Nasal cavity respiratory epithelium epithelial cell of viscerocranial mucosa (primary cell): ENCODE measurements at places on chromosomes 13 and 19. TPM values are rescaled to one million over a fixed set of nuclear protein-coding genes. Genes with fewer than 3 reads are reported as not detected.

Gene ATP5F1D
- 6.5 and 28.9 TPM in 2 replicates for total RNA-seq

Gene ZNF528
- 20.8 and 39.9 TPM in 2 replicates for total RNA-seq

Gene PSMD8
- 195 and 250 TPM in 2 replicates for total RNA-seq

Gene KIR3DL1
- not detected in 2 replicates for total RNA-seq

Gene LHB
- 0.21 and 0.34 TPM in 2 replicates for total RNA-seq

Gene THSD1
- total RNA-seq = 14.0 and 24.2 TPM in 2 replicates

Gene FCER2
- not detected in 2 replicates for total RNA-seq

Gene CDC34
- 87.6 and 161 TPM in 2 replicates for total RNA-seq

Gene BSG
- total RNA-seq = 500 and 542 TPM in 2 replicates

Gene SIRT6
- 9.9 and 21.1 TPM in 2 replicates for total RNA-seq

Gene CLEC17A
- total RNA-seq = not detected in 2 replicates

Gene ZNF135
- total RNA-seq = 1.7 and 7.8 TPM in 2 replicates

Gene CGB7
- total RNA-seq = 1.4 and 2.3 TPM in 2 replicates

Gene MTIF3
- total RNA-seq = 52.6 and 66.7 TPM in 2 replicates

Gene WDR88
- not detected in 2 replicates for total RNA-seq

Gene KLK7
- 15.0 and 22.9 TPM in 2 replicates for total RNA-seq

Gene WTIP
- 20.2 and 35.2 TPM in 2 replicates for total RNA-seq

Gene PRSS57
- not detected in 2 replicates for total RNA-seq

Gene SLAIN1
- 0.28 and 0.34 TPM in 2 replicates for total RNA-seq

Gene ZNF93
- total RNA-seq = 3.1 and 4.6 TPM in 2 replicates

Gene SPIB
- not detected in 2 replicates for total RNA-seq

Gene ZNF558
- total RNA-seq = 37.7 and 58.8 TPM in 2 replicates

Gene CASP14
- under 0.01 TPM in 2 replicates for total RNA-seq

Gene LAIR1
- total RNA-seq = not detected in 2 replicates

Gene DIRAS1
- 0.34 and 0.71 TPM in 2 replicates for total RNA-seq
